ENCODE measurements at places on chromosomes 16 and 17.

GRCh38 chr17:43665084-43665936, 3.6 kb upstream of the MEOX1 start:
- DNase-seq, result no peak

DNA sequence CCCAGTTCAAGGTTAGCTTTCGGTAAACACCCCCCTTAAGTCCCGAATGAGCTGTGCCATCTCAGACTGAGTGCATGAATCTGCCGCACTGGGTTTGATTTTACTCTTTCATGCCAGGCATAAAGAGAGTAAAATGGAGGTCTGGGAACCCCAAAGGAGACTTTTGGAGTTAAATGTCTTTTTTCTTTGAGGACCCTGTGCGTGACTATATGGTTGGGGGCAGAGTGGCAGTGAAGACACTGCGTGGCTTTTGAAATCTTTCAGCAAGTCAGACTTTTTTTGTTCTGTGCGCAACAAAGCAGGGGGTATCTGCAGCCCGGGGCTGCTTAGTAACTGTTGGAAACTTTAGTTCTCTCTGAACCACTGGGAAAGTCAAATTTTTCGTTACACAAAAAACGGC, 392.9 kb upstream of the SALL1 start:
- no peak for DNase-seq

DNA sequence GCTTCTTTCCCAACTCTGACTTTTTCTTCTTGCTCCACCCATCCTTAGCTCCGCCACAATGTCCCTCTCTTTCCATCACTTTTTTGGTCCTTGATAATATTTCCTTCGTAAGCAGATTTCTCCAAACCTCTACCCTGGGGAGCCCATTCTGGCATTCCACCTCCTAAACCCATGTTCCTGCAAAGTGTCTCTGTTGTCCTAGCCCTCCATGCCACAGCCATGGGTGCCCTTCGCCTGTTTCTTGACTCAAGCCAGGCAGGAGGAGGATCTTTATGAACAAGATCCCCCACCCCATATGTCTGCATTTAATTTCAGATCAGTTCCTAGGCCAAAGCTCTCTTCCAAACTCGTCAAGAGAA, 42.4 kb downstream of the GAS7 start:
- DNase-seq, result no peak

DNA sequence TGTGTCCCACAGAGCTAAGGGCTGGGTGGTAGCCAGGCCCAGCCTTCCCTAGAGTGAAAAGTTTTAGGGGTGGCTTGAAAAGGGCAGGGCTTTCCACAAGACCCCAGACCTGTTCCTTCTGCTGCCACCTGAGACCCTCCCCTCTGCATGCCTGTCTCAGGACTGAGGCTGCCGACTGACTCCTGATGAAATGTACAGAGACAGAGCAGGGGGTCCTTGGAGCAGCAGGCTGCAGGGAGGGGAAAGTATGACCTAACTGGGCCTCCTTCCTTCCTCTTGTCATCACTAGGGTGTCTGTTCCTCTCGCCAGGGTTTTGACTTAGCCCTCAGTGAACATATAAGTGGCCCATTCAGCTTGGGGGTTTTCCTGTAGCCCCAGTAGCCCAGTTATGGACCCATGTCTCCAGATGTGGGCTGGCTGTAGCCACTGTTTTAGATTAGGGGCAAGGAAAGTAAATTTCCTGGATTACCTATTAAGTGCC, 14.9 kb upstream of the NFATC3 start:
- DNase-seq, result no peak

DNA sequence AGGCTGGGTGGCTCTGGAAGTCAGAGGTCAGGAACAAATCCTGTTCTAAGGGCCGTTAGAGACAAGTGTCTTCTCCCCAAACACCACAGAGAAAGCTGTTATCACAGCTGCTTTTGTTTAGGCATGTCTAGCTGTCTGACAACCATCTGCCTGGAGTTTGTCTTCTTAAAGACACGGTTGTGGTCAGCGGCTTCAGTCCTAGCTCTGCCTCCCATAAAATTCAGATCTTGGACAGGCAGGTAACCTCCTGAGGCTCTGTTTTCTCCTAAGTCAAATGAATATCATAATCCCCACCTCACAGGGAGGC, 2.3 kb upstream of the ITGA3 start:
- no peak for DNase-seq

DNA sequence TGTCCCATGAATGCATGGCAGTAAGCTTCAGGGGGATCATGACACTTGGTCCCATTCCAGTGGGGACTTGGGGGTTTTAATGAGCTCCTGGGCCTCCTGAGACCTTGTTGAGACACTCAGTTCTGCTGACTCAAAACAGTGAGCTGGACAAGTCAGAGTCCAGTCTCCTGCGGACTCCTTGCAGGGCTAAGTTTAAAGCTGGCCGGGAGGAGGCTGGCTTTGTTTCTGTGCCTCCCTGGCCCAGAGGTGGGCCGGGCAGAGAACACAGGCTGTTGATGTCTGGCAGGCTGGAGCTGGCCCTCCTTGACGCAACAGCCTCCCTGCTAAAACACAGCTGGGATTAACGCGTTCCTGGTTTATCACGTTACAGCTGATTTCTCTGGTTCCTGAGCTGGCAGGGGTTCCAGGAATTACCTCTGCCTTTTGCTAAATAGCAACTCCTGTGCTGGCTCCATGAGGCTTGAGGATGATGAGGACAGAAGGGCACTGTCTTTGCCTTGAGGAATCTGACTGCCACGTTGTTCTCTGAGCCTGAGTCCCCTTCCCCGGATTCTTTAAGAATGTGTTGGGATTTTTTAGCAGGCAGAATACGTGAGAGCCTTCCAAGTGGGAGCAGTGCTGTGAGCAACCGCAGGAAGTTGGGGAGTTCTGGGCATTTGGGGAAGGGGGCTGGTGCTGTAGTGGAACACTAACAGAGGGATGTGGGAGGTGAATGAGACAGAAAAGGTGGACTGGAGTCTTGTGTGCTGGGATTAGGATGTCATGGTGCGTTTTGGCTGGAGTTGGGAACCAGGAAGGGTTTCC, 2.0 kb downstream of the GPT2 start:
- no peak for DNase-seq

- no peak for DNase-seq
These were observed 59.8 kb downstream of the NACA2 start for GRCh38 chr17:61531223-61531622.

- no peak for DNase-seq
These were observed 152.4 kb upstream of the RBL2 start for GRCh38 chr16:53281859-53282258.

DNA sequence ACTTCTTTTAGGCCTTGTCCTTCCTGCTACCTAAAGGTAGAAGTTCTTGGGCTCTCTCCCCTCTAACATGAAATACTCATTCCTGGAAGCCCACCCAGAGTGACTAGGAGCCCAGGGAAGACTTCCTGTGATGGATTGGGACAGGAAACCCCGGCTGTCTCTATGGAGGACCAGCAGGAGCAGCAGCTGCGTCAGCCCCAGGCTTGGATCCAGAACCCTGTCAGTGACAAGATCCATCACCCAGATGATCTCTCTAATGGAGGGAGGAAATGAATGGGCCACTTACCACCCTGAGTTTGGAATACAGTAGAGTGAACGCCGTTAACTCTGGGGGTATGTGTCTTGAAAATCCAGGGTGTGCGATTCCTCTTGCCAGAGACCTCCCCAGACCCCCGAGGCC, 195.7 kb upstream of the WSCD1 start:
- DNase-seq, result no peak

DNA sequence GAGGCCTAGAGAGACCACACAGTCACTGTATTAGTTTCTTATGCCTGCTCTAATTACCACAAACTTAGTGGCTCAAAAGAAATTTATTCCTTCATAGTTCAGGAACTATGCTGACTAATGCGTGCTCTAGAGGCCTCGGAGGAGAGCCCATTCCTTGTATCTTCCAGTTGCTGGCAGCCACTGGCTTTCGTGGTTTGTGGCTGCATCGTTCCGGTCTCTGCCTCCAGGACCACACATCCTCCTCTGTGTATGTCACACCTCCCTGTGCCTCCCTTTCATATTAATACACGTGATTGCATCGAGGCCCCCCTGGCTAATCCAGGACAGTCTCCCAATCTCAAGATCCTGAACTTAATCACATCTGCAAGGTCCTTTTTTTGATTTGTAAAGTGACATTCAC, 16.9 kb upstream of the MYLK3 start:
- no peak for DNase-seq

DNA sequence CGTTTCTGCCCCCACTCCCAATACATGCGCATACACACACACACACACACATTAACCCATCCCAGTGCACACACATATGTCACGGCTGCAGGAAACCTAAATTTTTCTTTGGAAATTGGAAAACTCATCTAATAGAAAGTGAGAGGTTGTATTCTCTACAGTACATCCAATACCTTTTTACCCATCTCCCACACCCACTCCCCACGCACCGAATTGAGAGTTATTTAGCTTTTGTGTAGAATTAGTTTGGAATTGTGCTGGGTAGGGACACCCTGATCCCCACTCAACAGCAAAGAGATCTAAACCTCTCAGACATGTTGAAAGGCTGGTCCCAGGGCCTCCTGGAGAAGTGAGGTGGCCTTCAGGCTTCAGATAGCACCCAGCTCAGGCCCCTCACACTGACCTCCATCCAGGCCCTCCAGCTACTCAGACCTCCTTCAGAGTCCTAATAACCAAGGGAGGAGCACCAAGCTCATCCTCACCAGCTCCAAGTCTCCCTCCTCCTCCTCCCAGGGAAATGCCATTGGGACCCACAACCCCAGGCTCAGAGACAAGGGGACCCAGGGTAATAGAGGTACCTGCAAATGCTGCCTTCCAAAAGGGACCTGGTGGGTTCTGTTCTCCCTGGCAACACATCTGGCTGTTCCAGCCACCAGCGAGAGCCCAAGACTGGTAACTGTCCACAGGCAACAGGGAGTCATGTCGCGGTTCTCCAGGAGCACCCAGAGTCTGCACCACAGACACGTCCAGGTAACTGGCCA, 955 bp downstream of the HOXB13 start:
- no peak for DNase-seq

GRCh38 chr17:66302761-66303626, 581 bp downstream of the PRKCA start:
- peak; percentile 49 for DNase-seq

DNA sequence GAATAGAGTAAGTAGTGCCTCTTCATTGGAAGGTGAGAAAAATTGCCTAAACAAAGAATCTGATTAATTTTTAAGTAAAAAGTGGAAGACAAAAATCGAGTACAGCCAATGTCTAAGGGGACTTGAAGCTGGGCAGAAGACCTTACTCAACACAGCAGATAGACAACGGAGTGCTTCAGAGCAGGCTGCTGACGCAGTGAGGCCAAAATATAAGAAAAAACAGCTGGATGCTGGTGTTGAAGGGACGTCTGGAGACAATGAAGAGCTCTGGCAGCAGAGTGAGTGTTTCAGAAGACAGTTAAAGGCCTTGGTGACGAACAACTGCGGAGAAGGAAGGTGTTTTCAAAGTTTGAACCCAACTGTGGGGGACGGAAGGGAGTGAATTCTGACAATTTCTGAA, 169.8 kb downstream of the MRTFB start:
- DNase-seq, result no peak

DNA sequence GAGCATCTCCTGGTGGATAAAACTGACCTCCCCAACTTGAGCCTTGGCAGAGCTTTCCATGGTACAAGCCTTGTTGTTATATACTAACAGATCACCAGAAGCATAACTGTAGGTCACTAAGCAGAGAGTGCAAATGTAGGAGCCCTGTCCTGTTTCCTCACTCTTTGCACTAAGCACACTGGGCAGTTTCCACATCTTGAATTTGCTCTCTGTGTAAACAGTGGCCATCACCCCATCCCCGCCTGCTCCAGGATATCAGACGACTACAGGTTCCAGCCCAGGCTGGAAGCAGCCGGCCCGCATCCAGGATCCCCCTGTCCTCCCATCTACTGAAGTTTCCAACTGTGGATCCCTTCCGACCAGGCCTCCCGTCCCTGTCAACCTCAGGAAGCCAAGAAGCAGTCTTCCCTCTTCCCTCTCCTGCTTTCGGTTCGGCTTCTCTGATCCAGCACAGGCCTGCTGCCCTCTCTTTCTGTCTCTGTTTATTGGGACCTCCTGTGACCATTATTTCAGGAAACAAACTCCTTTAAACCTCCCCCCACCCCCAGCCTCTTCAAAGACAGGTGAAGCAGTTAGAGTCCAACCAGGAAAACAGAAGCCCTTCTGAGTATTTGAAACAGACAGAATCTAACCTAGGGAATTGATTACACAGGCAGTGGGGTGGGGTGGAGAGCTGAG, 22.6 kb upstream of the CACNG4 start:
- DNase-seq, result no peak

GRCh38 chr16:28188085-28188916, 23.5 kb downstream of the XPO6 start:
- DNase-seq, result no peak

DNA sequence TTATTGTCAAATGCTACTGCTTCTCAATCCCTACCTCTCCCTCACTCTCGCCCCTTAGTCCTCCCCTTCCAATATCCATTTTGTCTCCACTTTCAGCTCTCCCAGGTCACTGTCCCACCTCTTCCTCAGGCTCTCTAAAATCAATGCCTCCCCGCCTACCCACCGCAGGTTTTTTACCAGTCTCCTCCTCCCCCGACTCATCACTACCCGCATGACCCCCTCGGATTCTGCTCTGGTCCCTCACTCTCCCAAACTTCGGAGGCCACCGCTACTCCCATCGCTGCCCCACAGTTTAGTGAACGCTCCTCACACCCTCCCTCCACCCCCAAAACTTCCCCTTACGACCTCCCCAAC, 513 bp downstream of the CRLF3 start:
- DNase-seq, result no peak

- no peak for DNase-seq
These were observed at the start of gene SOX8 for GRCh38 chr16:981695-982144. Gene SOX8, plus strand, starts transcription at chr16:981770. Its CDS starts 153 bp downstream, at chr16:981923.

DNA sequence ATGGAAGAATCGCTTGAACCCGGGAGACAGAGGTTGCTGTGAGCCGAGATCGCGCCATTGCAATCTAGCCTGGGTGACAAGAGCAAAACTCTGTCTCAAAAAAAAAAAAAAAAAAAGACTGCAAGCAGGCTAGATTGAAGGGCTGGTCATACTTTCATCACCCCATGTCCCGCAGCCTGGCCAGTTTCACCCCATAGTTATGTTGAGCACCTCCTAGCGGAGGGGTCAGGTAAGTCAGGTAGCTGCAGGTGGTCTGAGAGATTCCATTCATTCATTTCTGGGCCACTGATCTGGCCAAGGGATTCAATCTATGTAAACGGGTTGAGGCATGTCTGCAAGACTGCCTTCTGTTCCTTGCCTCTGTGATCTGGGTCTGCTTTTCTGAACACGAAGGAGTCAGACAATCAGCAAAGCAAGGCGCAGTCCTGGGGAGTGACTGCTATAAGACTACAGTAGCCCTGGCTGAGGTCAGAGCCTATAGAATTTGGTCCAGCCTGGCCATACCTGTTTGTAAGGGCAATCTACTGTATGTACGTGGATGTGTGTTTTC, 23.6 kb upstream of the BPTF start:
- no peak for DNase-seq

DNA sequence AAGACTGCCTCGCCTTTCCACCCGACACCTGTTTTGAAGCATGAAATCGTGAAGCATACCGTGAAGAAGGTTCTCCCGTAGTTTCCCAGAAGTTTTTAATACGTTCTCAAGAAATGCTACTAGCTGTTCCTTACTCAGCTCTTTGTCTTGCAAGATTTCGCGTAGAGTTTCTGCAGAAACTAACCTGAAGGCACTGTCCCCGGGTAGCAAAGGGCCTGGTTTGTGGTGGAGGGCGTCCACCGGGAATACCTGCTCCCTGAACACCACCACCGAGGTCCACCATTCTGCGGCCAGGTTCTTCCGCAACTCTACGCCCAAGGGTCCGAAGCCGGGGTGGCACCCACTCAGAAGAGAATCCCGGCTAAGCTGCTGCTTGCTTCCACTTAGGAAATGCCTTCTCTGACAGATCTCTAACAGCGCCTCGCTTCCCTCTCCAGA, 487 bp downstream of the POLG2 start:
- DNase-seq, result no peak

- DNase-seq, result no peak
These were observed 207.1 kb upstream of the ASIC2 start for GRCh38 chr17:33500151-33500550.
